Anterior cingulate cortex (tissue), 58 donors: ENCODE measurements at places on chromosomes 7 and 10.

DNA sequence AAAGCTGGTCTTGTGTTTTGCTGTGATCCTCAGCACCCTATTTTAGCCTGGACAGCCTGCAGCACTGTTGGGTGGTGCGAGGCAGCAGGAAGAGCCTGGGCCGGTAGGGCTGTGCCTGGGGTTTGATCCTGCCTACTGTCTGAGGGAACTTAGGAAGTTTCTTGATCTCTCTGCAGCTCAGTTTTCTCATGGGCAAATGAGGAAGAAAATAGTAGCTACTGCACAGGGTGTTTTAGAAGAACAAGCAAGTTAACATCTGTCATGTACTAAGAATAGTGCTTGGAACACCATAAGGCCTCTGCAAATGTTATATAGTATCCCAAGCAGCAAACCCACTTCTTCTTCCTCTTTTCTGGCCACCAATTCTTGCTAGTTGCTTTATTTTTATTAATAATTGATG, 12.0 kb upstream of the AGR2 start:
- DNase-seq, result no peak

- DNase-seq, result no peak
These were observed 50.3 kb upstream of the RSU1 start for GRCh38 chr10:16867556-16867955.

DNA sequence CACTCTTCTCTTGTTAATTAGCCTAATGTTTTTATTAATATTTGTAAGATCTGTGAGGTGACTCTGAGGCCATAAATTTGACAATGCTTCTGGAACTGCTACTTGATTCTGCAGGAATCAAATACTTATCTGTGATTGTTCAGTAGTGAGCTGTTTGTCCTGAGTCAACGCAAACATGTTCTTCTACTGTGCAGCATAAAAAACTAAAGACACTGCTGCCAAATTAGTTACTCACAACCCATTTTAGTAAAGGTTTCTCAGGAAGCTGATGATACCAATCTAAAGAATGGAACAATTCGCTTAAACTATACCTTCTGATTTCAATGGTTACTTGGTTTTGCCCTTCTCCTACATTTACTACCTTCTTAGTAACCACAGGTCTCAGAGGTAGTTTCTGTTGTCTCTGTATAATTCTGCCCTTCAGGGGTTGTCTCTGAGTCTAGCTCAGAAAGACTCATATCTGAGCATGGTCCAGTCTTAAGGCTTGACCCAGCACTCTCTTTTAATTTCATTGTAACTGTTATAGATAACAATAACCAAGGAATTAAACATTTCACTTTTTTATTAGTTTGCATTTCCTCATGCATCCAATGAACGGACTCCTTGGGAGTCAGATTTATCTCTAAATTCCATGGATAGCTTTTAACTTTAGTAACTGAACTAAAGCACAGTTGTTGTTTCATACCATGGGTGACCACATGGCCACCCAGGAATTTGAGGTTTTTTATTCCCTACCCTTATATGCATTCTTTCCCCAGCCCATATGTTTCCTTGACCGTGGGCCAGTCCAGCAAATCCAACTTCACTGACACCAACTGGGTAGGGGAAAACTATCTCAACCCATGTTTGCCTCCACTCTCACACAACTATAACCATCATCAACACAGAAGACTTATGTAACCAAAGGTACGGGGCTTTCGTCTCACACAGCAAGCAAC, 309.5 kb upstream of the TEX47 start:
- no peak for DNase-seq

GRCh38 chr10:22740180-22740579, 25.8 kb upstream of the PIP4K2A start:
- no peak for DNase-seq

DNA sequence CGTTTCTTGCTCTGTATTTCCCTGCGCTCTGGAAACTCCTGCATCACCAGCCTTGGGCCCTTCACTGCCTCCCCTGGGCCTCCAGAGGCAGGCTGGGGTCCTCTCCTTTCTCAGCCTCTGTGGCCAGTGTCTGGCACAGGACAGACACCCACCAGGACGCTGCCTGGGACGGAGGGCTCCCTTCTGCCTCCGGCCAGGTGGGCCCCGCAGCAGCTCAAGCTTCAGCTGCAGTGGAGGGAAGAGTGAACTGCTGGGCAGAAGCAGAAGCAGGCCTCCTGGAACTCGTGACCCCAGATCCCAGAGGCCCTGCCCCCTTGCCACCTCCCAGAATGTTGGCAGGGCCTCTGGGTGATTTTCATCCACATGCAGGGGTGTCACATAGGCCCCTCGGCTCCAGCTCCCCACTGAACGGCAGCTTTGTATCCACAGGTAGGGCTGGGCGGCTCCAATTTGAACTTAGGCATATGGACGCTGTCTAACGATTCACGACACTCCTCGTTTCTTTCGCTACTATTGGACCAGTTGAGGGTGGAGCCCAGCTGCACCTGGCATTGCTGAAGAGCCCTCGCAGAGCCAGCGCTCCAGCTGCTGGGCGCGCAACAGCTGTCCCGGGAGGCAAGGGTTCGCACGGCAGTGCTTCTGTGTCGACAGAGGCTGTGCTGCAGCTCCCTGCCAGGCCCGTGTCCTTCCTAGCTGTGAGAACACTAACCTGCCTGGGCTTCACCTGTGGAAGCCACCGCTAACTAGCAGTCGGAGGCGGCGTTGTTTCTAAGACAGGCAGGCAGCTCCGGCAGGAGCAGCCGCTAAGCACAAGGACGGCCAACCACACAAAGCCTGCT, 18.4 kb upstream of the GPR146 start:
- DNase-seq, result no peak

DNA sequence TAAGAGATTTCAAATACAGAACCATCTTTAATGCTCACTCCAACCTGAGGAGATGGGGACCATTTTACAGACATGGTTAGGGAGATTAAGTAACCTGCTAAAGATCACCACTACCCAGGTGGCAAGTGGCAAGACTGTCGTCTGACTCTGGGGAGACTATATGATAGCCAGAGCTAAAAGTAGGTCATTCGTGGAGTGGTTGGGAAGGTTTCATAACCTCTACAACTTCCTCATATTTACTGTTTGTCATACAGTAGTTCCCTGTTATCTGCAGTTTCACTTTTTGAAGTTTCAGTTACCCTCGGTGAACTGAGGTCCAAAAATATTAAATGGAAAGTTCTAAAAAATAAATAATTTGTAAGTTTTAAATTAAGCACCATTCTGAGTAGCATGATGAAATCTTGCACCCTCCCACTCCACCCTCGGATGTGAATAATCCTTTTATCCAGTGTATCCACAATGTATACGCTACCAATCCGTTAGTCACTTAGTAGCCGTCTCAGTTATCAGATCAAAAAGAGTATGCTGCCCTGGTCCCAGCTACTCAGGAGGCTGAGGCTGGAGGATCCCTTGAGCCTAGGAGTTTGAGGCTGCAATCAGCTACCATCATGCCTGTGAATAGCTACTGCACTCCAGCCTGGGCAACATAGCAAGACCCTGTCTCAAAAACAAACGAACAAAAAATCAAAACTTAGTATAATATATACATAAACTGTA, 14.9 kb upstream of the LGI1 start:
- DNase-seq, result no peak

- DNase-seq, result no peak
These were observed 217.3 kb upstream of the CCDC6 start for GRCh38 chr10:60123668-60124067.

DNA sequence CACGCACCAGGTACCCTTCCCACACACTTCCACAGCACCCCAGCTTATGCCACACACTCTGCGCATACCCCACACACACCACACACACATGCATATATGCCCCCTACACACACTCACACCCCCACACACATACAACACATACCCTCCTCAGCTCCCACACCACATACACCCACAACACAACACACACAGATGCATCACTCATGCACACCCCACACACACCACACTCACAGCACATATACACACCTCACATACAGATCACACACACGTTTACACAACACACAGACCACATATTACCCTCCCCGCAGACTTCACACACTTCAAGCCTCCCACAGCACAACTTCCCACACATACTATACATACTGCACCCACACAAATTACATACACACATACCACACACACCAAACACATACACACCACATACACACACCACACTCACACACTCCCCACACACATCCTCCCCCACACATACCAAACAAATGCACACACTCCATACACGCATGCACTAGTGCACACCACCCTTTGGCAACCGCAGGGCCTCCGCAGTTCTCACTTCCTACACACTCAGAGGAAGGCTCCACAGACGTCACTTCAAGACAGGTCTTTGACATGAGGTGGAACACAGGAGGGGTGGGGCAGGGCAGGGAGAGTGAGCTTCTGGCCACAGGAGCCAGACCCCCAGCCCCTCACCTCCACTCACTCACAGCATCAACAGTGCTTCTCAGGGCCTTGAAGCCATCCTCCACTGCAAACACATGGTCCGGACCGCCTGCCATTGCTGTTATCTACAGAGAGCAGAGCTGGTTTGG, 18.5 kb upstream of the ANTXRL start:
- DNase-seq, result no peak

DNA sequence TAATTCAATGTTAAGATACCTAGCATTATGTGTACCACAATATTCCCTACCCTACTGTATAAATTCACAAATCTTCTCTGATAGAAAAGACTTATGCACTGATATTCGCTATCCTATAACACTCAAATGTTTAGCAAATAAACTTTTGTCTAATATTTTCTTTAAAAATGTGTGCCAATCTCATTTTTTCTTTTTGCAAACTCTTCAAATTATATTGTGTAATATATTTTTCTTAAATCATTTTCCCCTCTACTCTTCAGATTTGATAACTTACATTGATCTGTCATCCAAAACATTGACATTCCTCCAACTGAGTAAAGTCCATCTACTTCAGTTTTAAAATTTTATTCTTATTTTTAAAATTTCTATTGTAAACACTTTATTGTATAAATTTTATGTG, 240.2 kb upstream of the CNTNAP2 start:
- no peak for DNase-seq

DNA sequence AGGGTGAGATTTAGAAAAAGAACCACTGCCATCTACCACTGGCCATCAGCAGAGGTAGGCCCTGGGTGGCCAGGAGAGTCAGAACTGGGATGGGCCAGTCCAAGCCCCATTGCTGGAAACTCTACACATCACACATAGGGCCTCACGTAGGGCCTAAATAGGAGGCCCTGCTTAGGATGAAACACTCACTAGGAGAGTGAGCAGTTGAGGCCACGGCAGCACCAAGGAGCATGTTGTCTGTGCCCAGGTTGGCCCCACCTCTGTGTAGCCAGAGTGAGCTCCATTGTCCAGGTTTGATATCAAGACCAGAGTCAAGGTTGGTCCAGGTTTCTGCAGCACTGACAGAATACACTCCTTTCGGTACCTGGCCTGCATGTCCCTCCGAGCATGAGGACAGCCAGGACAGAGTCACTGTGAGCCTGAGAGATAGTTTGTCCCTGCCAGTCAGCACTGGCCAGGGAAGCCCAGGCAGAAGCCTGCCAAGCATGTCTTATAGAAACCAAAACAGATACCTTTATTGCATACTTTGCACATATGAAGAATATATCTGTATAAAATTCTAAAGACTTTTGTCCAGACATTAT, 77.9 kb upstream of the CAMK2B start:
- no peak for DNase-seq

DNA sequence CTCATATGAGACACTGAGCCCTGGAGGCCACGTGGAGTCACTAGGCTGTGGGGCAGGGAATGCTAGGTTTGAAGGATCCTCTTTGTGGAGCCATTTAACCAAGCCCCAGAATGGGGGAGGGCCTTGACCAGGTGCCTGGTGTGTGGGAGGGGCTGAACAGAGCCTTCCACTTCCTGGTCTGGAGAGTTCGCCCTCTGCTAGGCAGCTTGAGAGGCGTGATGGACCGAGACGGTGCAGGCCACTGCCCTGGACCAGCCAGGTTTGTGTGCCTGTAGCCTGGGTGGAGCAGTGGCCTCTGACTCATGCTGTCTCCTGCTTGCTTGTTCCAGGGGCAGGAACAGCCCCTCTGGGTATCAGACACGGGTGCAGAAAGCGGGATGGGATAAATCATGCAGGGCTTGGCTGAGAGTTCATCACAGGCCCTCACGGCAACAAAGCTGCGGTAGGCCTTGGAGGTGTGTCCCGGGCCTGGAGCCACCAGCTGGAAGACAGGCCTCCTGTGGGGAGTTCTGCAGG, 27.4 kb downstream of the ADAMTS14 start:
- DNase-seq, result no peak
